ENCODE measurements at places on chromosomes 3 and 15.

GRCh38 chr15:70508561-70509281 lies 254.6 kb downstream of the UACA start:
- DNase-seq = no peak

DNA sequence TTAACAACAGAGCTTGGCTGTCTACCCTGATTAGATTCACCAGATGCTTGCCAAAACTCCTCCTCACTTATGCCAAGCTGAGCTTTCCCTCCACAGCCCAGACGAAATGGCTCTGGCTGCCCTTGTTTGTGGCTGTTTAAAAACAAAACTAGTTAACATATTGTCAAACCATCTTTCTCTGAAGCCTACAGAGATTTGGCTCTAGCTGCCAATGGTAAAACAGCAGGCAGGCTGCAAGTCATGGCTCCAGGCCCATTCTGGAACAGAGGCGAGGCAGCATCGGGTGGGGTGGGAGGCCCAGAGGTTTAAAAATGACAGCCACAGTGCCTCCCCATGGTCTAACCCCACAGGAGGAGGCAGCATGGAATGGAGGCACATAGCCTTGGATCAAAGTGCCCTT lies 75.9 kb downstream of the SCN5A start:
- DNase-seq = no peak

- no peak for DNase-seq
Observed at GRCh38 chr3:47479826-47480160, 4.1 kb upstream of the SCAP start.

GRCh38 chr3:54756330-54756731 lies 171.5 kb downstream of the LRTM1 start:
- no peak for DNase-seq

GRCh38 chr3:15355086-15355485 lies 22.7 kb upstream of the SH3BP5 start:
- no peak for DNase-seq

DNA sequence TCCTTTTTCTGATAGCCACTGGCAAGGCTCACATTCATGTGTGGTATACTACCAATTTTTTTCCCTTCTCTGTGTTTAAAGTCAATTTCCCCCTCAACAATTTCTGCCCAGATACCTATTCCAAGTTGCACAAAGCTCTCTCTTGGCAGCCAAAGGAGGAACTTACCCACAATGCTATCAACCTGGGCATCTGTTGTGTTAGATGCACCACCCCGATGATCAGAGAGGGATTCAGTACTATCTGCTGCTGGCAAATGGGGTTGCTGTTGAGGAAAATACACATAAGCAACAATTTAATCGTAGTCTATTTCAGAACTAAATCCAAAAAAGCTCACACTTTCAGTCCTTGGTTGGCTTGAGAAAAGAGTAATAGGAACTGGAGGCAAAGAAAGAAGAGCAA lies 46.1 kb downstream of the AAGAB start:
- DNase-seq = no peak

GRCh38 chr3:179265875-179266274 lies 15.0 kb upstream of the KCNMB3 start:
- DNase-seq = no peak

- no peak for DNase-seq
Observed at GRCh38 chr3:186653984-186654383, 11.8 kb upstream of the HRG start.

DNA sequence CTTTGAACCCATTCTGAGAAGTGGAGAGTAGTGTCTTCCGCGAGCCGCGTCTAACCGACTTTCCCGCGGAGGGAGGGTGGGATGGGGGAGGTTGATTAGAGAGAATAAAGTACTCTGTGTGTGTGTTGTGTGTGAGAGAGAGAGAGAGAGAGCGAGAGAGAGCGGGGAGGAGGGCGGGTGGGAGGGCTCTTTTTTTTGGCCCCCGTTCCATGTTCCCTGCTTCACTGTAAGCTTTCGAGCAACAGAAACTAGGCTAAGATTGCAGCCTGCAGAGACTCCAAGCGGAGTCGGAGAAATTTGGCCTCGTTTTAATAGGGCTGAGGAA lies 1.6 kb upstream of the MEIS2 start:
- DNase-seq = no peak

- no peak for DNase-seq
Observed at GRCh38 chr3:81425198-81425868, 336.1 kb downstream of the GBE1 start.

DNA sequence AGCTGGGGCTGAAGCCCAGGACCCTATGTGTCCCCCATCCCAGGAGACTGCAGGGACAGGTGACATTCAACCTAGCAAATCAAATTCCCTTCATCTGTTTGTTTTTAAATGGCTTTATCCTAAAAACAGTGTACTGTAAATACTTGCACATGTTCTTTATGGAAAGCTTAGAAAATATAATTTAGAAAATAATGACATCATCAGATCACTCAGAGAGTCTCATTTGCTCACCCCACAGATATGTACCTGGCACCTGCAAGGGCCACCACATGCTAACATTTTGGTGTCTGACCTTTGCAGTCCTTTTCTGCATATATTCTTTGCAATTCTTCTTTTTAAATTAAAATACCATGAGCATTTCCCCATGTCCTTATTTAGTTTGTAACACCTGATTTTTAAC lies 58.6 kb upstream of the FGD5 start:
- no peak for DNase-seq

DNA sequence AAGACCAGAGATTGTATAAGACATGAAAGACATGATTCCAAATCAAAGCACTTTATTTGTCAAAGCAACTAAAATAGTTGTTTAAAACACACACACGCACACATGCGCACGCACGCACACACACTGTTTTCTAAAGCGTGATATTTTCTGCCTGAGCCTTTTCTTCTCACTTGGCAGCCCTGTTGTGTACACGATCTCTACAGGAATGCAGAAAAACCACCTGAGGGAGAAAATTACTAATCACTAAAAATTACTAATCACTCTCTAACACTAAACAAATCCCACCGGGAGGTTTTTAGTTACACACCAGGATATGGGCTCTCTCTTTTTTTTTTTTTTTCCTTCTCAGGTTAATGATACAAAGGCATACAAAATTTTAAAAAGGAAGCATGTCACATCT lies 160.1 kb upstream of the ATP11B start:
- no peak for DNase-seq

DNA sequence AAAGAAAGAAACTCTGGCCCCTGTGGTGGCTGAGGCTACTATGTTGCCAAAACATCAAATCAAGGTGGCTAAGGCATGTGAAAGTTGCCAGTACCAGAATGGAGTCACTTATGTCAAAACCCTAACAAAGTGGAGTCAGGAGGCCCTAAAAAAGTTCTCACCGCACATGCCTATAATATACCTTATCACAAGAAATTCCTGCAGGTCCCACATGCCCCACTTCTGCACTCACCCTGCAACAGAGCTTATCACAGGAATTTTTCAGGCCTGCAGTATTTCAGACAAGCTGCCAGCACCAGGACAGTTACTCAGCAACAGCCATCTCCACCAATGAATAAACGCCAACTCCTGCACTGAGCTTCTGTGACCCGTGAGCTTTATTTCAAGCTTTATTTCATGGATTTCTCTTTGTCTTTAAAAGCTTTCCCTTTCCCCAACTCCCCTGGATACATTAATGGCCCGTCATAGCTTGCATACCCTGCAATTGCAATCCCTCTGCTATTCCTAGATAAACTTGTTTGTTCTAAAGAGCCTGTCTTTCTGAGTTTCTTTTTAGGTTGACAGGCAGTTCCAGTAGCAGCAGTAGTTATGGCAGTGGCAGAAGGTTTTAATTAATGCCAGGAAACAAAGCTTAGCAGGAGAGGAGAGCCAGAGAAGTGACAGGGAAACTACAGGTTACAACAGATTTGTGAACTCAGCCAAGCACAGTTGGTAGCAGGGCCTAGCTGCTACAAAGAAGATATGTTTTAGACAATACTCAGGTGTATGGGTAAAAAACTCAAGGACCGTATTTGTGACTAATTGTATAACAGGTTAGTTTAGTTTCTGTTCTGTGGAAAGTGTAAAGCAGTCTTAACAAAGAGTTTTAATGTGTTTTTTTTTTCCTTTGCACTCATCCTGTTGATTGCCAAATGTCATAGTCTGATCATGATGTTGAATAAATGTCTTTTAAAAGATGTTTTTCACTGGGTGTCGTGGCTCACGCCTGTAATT lies 15.9 kb upstream of the TMEM42 start:
- no peak for DNase-seq

DNA sequence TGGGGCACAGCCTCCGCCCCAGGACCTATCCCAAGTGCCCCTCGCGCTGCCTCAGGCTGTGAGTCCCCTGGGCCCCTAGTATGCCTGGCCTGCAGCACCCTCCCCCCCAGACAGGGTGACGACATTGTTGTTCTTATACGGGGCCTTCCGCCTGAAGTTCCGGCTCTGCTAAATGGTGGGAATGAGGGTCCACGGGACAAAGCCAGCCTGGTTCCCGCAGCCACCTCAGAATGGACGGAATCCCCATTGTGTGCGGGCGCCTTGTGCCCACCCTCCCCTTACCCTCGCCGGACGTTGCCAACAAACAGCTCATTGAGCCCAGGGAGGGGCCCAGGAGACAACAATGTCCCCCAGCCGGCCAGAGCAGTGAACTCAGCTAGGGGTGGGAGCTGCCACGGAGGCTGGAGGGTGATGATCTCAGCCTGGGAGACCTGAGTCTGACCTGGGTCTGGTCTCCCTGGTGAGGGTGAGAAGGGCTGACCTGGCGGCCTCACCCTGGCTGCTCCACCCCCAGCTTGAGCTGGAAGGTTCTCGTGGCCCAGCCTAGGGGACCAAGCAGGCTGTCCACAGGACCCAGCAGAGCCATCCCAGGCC lies 10.2 kb upstream of the DLL4 start:
- no peak for DNase-seq

DNA sequence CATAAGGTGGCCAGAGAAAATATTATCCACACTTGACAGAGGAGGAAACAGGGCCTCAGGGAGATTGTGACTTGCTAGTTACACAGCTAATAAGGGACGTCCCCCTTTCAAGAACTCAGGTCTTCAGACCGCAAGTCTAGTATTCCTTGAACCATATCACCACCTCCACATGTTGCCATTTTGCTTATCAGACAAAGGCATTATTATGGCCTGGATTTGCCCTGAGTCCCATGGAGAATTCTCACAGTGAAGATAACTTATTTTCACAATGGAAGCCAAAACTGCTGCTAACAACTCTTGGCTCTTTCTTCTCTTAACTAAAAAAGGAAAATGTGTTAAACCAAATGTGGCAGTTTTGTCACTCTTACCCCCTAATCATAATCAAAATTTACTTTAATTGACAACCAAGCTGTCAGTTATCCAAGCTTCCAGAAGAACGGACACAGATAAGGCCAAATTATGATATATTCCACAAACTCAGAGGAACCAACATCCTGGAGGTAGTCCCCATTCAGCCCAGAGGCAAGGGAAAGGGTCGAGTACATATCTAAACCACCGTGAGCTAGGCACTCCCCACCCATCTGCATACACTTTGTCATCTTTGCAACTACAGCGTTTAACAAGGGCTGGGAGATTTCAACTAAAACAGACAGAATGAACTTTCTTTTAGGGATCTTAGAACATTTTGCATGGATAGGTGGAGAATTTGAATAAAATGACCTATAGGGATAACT lies 63.6 kb upstream of the THBS1 start:
- no peak for DNase-seq

DNA sequence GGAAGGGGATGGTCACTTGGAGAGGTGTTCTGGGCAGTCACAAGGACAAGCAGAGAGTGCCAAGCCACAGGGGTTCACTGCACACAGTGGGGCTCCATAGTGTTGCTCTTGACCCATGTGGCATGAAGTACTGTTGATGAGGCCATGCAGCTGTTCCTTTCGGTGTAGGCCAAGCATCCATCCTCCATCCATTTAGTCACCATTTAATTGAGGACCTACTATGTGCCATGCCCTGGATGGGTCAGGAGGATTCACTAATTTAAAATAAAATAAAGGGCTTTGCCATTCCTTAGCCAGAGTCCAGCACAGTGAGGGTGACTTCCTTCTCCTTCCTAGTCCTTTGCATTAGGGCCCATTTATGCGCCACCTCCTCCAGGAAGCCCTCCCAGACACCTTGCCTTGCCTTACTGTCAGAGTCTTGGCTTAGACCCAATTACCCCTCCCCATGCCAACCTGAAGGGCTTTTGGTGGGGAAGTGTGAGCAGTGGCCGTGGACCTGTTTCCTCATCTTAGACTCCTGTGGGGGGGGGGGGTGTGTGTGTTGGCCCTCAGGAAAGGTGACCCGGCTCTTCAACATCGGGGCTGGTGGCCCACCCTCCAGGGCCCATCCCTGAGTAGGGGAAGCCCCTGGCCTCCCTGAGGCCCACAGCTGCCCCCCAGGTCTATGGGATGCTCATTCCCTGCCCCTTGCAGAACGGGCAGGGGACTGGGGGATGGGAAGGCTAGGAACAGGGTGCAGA lies 25.6 kb downstream of the PSTPIP1 start:
- no peak for DNase-seq

GRCh38 chr15:73997986-73998385 lies 3.5 kb downstream of the PML start:
- DNase-seq = no peak

GRCh38 chr3:17639765-17640164 lies 102.7 kb downstream of the TBC1D5 start:
- DNase-seq = no peak

GRCh38 chr3:77506384-77506783 lies 466.5 kb downstream of the ROBO2 start:
- DNase-seq = no peak

GRCh38 chr15:101318147-101318819 lies 23.2 kb upstream of the SNRPA1 start:
- DNase-seq = no peak

DNA sequence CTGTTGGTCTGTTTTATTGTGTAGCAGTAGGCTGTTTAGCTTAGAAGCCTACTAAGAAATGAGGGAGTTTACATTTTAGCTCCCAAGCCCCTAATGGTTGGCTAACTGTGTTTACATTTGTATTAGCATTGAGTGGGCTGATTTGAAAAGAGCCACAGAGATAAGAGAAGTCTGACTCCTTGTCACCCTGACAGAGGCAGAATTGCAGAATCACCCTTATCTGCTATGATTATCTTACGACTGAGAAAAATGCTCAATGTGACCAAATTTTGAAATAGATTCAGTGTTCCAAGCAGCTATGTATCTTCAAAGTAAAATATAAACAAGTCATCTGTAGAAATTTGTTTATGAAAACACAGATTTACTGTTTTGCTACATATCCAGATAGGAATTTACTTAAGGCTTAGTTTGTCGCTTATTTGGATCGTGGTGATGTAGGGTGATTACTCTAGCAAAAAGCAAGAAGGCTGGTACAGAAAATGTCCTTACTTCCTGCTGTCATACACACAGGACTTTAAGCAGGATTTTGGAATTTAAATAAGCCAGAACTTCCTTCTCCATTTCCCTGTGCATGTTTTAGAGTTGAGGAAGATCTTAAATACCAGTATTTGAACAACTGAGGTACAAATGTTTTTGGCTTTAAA lies 19.0 kb downstream of the SEMA6D start:
- DNase-seq = no peak

- DNase-seq = no peak
Observed at GRCh38 chr3:33582234-33582633, 135.8 kb downstream of the CLASP2 start.

DNA sequence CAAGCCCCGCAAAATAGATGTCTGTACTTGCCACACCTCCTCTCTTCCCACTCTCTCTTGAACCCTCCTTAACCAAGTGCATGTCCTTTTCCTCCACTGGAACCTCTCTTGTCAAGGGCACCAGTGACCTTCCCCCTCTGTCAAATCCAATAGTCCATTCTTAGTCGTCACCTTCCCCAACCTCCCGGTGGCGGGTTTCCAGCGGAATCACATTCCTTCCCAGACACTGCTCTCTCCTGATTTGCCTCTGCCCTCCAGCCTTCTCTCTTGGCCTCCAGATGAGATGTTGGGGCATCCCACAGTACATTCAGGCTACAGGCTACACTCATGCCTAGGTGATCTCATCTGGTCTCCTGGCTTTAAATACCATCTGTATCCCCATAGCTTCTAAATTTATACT lies 31.1 kb downstream of the SCN5A start:
- no peak for DNase-seq

Data from cortex of kidney (tissue), 1 donor.